Retina (tissue), 1 donor: ENCODE measurements at places on chromosomes 6 and 20.

DNA sequence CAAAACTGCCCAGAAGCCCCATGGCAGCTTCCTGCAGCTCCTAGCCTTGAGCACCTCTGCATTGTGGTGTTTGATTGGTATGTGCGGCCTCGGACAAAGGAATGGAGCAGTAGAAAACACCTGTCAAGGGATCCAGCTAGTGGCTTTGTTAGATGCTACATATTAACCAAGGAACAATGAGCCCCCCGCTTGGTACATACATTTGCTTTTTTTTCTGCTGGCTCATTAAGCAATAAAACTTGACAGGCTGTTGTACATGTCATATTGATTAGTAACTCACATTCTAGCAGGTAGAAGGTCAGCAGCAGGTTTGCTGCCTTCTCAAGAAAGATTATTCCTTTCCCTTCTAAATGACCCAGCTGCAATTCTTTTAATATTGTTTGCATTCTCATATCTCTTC, 937 bp downstream of the SPACA1 start:
- DNase-seq: peak; percentile 16

- no peak for DNase-seq
Measured at GRCh38 chr20:6829510-6830116, 62.1 kb downstream of the BMP2 start.

GRCh38 chr6:31556307-31556706, 8.9 kb downstream of the NFKBIL1 start:
- no peak for DNase-seq

DNA sequence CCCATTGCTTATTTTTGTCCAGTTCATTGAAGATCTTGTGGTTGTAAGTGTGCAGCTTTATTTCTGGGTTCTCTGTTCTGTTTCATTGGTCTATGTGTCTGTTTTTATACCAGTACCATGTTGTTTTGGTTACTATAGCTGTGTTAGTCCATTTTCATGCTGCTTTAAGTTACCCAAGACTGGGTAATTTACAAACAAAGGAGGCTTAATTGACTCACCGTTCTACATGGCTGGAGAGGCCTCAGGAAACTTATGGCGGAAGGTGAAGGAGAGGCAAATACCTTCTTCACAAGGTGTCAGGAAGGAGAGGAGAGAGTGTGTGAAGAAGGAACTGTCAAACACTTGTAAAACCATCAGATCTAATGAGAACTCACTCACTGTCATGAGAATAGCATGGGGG, 29.9 kb upstream of the FERMT1 start:
- no peak for DNase-seq

GRCh38 chr6:168078175-168078942, 653 bp downstream of the FRMD1 start:
- DNase-seq: no peak

- DNase-seq: no peak
Measured at GRCh38 chr6:8149350-8149749, 47.0 kb upstream of the EEF1E1 start.

GRCh38 chr6:108521616-108522107, 39.1 kb upstream of the FOXO3 start:
- no peak for DNase-seq

DNA sequence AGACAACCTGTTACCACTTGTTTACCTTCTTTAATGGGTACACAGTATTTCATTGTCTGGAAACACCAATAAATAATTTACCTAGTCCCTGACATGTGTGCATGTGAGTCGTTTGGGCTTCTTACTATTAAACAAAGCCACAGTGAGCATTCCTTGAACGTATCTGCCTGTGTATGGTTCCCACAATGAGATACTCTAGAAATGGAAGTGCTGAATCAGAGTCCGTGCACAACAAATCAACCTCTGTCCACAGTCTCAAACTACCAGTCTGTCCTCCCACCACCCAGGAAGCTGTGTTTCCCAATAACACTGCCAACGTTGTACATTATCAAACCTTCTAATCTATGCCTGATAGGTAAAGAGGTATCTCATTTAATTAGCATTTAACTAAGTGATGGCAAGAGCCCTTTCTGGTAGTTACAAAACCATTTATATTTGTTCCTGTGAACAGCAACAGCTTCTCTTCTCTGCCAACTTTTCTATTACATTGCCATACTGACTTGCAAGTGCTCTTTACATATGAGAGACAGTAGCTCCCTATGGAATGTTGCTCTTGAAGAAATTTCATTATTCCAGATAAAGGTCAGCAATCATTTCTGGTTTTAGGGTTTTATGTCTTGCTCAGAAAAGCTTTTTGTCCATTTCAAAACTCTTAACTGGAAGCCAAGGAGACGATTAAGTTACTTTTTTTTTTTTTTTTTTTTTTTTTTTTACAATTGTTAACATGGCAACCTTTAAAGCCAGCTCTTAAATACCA, 14.7 kb downstream of the JAG1 start:
- DNase-seq: no peak

DNA sequence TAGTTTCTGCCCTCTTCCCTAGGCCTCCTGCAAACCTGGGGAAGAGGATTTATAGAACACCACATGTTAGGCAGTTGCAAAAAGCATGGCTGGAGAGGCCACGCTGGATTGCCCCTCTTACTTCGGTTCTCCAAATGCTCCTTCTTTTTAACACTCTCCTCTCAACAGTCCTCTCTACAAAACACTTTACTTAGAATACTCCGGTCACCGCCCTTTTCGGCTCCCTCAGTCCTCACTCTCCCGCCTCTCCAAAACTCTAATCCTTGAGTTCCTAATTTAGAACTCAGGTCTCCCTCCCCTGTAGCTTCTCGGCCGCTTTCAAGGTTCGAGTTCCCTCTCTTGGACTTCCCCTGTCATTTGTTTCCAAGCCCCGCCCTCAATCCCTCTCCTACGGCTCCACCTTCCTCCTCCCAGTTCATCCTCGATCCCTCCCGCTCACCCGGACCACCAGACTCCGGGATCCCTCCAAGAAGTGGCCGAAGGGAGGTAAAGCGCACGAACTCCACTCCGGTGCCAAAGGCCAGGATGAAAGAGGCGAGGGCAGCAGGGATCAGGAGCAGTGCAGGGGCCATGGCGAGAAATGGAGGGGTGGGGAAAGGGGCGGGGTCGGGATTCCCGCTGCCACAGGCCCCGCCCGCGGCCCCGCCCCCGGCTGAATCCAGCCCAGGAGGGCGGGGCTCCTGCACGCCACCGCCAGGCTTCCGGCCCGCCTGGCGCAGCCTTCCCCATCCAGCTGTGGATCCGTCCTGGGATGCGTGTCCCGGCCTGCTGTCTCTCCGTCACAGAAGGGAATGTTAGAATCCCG, at the start of gene NRM:
Gene NRM, minus strand, starts transcription at position 582 of the 805 bp plus-strand sequence. Its CDS starts 10 bp downstream, at position 572.
- peak; percentile 95 for DNase-seq

DNA sequence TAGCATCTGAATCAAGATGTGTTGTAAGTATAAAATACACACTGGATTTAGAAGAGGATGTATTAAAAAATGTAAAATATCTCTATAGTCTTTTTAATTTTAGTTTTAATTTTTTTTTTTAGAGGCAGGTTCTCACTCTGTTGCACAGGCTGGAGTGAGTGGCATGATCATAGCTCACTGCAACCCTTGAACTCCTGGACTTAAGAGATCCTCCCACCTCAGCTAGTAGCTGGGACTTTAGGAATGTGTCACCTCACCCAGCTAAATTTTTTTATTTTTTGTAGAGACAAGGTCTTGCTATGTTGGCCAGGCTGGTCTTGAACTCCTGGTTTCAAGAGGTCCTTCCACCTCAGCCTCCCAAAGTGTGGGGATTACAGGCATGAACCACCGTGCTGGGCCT, 46.7 kb upstream of the EPB41L1 start:
- DNase-seq: no peak

DNA sequence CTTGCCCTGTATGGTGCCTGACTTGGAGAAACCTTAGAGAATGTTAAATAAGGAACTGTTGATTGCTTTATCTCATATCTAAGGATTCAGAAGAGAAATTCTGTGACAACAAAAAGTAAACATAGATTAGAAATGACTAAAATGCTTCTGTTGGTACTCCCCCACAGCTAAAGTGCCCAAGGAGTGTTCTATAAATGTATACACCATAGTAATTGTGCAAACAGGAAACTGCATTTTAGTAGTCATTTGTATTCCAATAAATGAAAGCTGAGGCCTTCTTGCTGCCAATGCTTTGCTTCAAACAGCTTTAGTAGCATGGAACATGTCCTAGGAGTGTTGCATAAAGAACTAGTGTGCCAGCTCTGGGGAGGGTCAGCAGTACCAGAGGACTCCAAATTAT, 343.7 kb upstream of the IRAK1BP1 start:
- no peak for DNase-seq

- DNase-seq: no peak
Measured at GRCh38 chr6:8462169-8462568, 26.8 kb upstream of the SLC35B3 start.

- DNase-seq: no peak
Measured at GRCh38 chr20:17761604-17762003, 61.8 kb downstream of the BANF2 start.

DNA sequence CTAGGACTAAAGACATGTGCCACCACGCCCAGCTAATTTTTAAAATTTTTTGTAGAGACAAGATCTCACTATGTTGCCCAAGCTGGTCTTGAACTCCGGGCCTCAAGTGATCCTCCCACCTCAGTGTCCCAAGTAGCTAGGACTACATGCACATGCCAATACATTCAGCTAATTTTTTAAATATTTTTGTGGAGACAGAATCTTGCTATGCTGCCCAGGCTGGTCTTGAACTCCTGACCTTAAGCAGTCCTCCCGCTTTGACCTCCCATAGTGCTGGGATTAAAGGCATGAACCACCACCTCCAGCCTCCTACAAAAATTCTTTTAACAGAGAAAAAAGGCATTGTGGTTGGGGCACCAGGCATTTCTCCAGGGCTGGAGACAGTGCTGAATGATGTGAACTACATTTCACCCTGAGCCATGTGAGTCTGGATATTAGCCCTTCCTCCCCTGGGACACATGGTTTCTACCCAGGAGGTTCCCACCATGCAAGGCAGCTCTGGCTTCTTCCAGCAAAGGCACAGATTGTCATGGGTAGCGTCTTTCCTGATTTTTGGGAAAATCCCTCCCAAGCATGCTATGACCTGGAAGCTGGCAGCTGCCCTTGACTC, 36.3 kb upstream of the CMTR1 start:
- DNase-seq: no peak

- no peak for DNase-seq
Measured at GRCh38 chr20:14406495-14406894, 69.1 kb upstream of the FLRT3 start.

- no peak for DNase-seq
Measured at GRCh38 chr20:57087102-57087501, 179.3 kb downstream of the BMP7 start.

GRCh38 chr20:44720621-44720996, 5.4 kb downstream of the CCN5 start:
- DNase-seq: no peak

DNA sequence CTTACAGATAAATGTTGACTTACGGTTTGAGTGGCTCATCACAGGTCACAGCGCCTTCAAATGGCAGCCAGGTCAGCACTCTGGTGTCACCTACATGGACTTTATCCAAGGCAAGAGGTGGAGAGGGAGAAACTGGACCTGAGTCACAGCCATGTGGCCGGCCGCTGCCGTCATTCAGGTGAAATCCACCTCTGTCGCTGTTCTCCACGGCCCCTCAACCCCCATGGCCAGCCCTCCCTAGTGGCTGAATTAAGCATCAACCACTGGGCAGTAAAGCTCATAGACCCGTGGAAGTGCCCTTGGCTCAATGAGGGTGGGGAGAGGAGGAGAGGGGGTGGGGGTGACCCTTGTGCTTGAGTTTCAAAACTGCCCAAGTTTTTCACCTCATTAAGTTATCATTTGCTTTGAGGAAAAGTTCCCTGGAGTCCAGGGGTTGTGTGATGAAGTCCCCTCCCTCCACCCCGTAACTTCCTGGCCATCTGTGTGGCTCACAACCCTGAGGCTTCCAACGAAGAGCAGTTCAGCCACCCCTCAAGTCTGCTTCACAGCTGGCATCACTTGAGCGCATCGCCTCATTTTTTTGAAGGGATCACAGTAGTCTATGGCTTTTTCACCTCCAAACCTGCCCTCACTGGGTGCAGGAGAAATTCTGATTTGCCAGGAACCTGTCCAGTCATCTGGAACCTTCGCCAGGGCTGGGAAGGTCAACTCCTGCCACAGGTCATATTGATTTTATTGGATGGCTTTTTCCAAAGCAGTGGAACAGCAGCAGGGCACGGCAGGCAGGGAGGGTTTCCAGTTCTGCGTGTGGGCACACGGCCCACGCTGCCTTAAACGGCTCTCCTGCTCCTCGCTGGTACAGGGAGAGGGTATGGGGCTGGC, 43.5 kb upstream of the APCDD1L start:
- DNase-seq: peak; percentile 27

DNA sequence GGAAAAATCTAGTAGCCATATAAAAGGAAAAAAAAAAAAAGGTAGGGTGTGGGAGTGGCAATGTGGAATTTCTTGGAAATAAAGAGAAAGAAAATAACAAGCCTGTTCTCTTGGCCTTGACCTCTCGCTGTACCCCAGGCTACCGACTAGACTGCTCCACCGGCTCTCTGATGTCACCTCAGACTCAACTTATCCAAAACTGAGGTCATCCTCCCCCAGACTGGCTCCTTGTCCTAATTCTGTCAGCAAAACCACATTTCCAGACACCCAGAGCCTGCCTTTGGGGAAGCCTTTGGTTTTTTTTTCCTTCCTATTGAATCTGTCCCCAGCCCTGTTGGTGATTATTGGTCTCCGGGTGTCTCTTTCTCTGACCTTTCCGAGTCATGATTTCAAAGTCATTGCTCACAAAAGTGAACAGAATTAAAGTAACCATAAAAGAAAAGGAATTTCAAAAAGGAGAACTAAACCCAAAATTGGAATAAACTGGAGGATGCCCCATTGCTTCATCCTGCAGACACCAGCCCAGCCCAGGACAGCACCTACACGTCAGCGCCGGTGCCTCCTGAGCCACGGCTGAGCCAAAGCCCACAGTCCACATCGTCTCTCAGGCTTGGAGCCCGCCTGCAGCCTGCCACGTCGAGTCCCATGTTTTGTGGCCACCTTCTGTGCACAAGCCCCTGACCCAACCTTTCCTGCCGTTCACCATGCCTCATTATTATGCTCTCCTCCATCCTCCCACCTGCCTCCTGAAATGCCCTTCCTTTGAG, 170.7 kb downstream of the MYLK4 start:
- DNase-seq: no peak

DNA sequence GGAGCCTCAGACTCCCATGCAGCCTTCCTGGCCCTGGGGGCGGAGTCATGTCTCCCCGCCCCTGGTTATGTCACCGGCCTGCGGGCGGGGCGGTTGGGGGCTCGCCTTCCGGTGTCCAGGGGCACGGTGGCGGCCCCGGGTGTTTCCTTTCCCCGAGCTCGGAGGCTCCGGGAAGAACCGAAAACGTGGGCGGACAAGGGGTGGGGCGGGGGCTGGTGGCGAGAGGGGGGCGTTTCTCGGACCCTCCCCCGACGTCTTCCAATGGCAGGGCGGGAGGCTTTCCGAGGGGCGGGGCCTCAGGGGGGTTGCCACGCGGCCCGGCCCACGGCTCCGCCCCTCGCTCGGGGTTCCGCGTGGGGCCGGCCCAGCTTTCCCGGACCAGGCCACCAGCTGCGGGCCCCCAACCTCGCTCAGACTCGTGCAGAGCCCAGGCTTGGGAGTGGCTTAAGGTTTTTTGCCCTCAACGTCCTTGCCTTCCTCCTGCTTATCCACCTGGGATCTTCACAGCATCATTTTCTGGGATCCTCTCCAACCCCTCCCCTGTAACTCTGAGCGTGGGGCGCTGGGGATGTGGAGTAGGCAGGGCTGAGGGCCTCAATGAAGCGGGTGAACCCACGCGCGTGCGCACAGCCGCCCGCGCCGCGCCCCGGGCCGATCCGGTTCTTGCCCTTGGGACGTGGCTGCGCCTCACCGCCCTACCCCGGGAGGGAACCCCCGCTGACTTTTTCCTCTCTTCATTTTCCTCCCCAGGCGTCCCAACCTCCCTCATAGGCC, 2.1 kb upstream of the NRN1 start:
- DNase-seq: peak; percentile 91

- DNase-seq: peak; percentile 46
Measured at GRCh38 chr20:53943522-53944291, 126.7 kb downstream of the BCAS1 start.
